Stimulated activated CD8-positive, alpha-beta memory T cell treated with anti-CD3 and anti-CD28 coated beads, Interleukin-15, amount 100 ng/mL, for 24 hours (primary cell): ENCODE measurements at places on chromosomes 5 and 9.

DNA sequence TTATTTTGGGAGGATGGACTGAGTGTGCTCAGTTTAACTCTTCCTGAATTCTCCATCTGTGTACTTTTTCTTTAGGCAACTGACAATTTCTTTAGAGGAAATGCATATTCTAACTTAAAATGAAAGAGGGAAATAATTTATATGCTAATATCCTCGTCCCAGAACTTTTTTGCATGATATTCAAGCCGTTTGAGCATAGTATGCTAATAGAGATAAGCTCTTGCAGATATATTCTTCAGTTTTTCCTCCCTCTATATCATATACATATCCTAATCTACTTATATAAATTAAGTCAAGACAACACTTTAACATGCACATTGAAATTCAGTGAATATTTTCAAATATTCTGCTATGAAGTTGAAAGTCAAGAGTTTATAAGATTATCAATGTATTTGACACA, 84.7 kb downstream of the YTHDC2 start:
- DNase-seq = no peak

DNA sequence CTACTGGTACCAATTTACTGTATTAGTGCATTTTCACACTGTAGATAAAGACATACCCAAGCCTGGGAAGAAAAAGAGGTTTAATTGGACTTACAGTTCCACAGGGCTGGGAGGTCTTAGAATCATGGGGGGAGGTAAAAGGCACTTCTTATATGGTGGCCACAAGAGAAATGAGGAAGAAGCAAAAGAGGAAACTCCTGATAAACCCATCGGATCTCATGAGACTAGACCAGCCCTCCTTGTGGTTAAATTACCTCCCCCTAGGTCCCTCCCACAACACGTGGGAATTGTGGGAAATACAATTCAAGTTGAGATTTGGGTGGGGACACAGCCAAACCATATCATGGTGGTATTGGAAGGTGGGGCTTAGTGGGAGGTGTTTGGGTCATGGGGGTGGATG, 56.5 kb upstream of the SPDL1 start:
- DNase-seq = no peak

DNA sequence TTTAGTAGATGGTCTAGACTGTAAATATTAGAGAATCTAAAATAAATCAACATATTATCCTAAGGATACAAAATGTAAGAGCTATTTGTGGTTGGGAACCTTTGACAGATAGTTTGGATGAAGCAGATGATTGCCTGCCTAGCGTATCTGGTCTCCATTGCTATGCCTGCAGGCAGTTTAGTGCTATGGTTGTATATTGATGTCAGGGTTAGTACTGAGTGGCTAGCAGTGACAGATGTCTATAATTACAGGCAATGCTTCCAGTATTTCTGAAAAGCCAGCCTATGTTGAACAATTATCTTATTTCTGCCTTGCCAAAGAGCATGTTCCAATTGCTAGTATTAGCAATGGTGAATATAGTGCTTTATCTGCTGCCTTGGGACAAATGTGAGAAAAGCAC, 151.3 kb upstream of the TLX3 start:
- DNase-seq = no peak

DNA sequence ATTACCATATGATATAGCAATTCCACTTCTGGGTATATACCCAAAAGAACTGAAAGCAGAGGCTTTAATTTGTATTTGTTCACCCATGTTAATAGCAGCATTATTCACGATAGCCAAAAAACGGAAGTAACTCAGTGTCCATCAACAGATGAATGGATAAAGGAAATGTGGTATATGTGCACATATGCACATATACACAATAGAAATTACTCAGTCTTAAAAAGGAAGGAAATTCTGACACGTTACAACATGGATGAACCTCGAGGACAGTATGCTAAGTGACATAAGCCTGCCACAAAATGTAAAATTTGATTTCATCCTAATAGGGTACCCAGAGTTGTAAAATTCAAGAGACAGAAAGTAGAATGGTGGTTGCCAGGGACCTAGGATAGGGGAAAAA, 54.9 kb downstream of the NUP155 start:
- DNase-seq = no peak

- DNase-seq = no peak
Observed at GRCh38 chr5:39800042-39800601, 375.3 kb upstream of the DAB2 start.

DNA sequence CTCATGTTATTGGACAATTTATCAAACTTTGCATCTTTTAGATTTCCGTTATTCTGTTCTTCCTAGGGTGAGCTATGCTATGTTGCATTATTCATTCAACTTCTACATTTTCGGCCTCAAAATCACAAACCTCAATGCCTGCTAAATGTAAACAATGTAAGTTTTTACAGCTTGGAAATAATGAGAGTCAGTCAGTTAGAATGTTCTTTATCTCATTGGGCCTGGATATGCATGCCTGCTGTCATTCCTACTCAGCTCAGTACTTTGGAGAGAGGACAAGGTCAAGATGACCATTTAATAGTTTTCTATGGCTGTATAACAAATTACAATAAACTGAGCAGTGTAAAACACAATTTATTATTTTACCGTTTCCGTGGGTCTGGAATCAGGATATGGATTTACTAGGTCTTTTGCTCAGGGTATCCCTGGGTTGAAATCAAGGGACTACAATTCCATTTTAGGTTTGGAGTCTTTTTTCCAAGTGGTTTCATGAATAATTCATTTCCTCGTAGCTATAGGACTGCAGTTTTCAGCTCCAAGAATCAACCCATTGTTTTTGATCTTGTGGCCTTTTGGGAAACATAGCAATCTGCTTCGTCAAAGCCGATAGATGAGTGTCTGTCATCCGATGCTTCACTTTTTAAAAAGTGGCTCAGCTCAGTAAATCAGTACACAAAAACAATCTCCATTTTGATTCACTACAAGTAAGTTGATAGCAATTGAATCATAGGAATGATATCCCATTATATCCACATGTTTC, 1143.2 kb upstream of the CDH6 start:
- no peak for DNase-seq

GRCh38 chr5:54991416-54991815, 6.0 kb upstream of the ESM1 start:
- no peak for DNase-seq

DNA sequence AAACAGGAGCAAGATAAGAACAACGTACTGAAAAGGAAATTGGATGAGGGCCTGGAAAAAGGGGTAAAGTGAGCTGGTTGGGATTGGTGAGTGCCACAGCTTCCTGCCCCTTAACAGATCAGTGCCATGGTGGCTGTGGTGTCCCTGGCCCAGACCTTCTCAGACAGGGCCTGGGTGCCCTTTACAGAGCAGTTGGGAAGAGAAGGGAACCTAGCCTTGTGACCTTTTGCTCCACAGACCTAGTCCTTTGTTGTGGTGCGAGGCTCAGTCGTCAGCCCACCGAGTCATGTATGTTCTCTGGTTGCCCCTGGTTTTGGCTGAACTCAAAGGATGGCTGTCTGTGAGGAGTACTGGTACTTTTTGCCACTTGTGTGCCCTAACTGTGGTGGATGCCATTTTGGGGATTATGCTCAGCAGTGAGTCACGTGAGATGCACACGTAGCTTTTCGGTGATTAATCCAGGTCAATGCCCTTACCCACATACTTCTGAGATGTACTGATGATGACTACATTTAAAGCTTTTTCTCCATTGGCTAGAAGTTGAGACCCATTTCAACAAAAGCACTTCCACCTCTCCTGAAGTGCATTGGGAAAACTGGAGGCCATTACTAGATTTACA, 48.4 kb downstream of the EXOSC2 start:
- no peak for DNase-seq

DNA sequence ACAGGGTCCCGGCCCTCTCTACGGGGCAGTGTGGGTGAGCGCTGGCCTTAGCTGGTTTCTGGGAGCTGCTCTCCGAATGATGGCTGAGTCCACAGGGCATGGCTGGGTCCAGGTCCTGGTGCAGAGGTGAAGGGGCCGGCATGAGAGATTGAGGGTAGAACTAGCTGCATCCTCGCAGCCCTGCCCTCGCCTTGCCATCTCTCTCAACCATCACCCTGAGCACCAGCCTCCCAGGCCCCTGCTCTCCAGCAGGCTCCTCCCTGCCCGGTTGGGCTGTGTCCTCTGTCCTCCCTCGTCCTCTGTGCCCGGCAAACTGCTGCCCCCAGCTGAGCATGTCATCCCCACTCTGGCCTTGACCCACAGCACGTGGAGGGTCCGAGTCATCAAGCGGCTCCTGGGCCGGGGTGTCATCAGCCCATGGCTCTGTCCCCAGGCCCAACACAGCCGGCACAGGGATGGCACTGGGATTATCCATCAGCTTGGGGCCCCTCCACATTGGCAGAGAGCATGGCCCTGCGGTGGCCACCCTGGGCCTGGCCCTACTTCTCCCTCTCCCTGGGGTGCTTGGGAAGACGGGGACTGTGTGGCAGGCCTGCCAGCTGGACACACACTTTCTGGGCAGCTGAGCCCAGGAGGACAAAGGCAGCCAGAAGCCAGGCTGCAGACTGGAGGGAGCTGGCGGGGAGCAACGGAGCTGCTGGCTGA, 8.4 kb downstream of the FLT4 start:
- DNase-seq = no peak

GRCh38 chr9:38074441-38074961, 5.5 kb upstream of the SHB start:
- DNase-seq = no peak

DNA sequence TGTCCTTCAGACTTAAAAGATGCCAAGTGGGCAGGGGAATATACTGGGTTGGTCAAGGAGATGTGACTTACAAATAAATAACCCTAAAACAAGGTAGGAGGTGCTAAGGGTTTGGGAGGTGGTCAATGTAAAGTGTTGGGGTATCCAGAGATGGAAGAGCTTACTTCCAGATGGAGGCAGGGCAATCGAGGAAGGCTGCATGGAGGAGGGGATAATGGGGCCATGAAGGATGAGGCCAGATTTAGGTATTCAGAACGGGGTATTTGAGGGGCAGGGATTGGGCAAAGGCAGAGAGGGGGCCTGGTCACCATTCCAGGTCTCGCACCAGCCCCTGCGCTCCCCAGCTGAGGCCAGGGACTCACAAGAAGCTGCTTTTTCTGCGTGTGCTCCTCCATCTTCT, 57.9 kb upstream of the FBXW11 start:
- no peak for DNase-seq

- DNase-seq = no peak
Observed at GRCh38 chr9:133089271-133089671, 27.5 kb downstream of the CEL start.

GRCh38 chr5:34005211-34005610, 2.6 kb downstream of the AMACR start:
- DNase-seq = no peak

DNA sequence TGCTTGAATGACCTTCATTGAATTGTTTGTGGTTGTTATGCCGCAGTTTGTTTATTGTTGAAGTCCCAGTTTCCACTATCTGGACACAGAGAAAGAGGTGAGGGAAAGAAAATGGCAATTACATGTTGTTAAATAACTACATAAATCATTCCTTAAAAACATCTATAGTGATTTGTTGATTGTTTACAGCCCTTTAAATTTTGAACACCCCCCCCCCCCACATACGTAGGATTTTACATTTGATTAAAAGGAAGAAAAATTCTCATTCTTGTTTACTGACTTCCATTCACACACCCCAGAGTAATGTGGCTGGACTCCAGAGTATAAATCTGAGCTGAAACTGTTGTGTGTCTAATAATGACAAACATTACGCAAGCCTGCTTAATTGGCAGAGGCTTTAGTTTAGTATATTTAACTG, 87.1 kb upstream of the FAM174A start:
- no peak for DNase-seq

DNA sequence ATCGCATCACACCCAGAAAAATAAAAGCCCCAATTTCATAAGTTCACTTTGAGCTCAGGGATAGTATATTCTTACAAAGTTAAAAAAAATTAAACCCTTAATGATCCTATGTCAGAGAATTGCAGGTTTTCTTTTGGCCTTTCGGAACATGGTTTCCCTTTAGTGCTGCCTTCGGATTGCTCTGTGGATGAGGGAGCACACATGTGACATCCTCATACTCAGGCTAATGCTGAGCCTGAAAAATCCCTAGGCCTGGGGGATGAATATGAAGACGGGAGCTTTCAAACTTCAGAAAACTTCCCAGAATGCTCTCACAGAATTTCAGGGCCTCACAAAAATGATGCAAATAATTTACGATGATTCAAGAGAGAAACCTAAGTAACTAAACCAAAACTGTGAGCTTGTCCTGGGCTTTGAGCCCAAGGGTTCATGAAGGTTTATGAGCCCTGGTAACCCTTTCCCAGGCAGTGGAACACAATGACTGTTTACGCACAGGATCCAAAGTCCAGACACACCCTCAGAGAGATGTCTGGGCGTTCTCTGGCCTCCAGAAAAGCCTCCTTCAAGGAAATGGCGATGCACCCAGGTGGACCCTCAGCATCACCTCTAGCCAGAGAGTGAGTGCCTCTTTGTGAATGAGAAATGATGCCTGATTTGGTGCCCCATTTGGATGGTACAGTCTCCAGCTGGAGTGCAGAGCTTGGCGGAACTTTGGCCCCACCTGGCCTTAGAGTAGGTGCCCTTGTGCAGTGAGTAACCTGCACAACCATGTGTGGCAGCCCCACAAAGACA, 145.4 kb downstream of the ENTREP1 start:
- no peak for DNase-seq

GRCh38 chr5:120806202-120806601, 342.1 kb downstream of the PRR16 start:
- no peak for DNase-seq

DNA sequence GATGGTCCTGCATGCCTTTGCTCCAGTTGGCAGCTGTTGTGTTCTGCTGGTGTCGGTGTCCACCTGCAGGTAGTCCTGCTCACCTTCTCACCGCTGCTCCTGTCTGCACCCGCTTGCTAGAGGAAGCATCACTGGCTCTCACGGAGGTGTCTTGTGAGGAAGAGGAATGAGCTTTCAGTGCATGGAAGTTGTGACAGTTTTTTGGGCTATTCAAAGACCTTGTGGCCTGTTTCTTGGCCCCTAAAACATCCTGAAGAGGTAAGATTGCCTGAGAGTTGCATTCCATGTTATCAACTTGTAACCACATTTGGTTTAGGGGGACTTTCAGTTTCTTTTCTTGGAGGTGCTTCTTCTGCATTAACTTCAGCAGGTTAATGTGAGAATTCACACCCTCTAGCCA, 85.6 kb downstream of the MACROH2A1 start:
- DNase-seq = no peak

- DNase-seq = no peak
Observed at GRCh38 chr5:2131826-2132496, 249.2 kb upstream of the IRX4 start.

DNA sequence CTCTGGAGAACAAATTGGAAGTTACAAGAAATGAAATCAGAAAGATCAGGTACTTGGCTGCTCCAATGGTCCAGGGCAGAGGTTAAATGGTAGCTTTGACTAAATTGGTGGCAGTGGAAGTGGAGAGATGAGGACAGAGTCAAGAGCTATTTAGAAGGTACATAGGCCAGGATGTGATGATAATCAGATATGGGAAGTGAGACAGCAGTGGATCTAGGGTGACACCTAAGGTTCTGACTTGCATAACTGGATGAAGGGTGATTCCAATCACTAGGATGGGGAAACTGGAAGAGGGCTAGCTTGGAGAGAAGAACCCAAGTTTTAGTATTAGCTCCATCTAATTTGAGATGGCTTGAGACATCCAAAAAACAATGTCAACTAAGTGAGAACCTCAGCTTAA, 24.0 kb upstream of the NDUFB6 start:
- no peak for DNase-seq
